AG08396 (cell line): ENCODE measurements at places on chromosomes 3 and 15.

DNA sequence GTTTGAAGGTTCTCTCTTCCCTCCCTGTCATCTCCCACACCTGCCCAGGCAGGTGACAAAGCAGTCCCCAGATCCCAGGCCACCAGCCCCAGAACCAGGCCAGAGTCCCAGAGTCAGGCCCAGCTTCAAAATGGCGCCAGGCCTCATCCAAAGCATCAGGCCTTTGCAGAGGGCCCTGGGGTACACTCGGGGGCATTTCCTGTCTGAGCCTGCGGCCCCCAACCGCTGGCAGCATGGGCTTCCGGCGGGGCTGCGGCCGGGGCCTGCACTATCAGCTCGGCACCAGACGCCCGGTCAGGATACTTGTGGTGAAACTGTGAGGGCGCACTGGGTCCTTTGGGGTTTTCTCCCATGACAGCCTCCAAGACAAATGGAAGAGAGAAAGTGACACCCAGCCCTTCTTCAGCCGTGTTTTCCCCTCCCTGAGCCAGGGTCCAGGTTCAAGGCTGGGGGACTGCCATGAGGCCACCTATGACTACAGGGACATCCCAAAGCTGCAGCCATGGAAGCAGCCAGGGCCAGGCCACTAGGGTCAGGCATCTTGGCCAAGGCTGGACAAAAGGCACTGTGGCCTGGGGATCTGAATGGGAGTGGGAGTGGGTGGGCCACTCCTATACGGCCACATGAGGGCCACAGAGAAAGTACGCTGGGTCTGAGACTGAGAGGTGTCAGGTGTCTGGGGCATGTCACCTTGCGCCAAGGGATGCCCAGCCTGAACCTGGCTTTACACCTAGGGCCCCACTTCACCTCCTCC, 33.9 kb downstream of the RPN1 start:
- DNase-seq: no peak

DNA sequence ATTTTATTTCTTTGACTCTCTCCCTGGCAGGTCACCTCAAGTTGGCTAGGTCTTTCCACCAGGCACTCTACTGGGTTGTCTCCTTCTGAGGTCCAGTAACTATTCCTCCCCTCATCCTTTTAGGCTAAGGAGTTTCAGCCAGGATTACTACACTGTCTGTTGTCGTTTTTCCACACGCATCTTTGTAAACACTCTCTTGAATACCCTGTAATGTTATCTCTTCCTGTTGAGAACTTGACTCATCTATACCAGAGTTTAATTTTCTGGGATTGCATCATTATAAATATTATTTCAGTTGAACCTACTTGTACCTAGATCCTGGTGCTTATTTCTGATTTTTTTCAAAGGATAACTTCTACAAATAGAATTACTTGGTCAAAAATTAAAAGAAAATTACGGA, 138.3 kb downstream of the SQOR start:
- DNase-seq: no peak

DNA sequence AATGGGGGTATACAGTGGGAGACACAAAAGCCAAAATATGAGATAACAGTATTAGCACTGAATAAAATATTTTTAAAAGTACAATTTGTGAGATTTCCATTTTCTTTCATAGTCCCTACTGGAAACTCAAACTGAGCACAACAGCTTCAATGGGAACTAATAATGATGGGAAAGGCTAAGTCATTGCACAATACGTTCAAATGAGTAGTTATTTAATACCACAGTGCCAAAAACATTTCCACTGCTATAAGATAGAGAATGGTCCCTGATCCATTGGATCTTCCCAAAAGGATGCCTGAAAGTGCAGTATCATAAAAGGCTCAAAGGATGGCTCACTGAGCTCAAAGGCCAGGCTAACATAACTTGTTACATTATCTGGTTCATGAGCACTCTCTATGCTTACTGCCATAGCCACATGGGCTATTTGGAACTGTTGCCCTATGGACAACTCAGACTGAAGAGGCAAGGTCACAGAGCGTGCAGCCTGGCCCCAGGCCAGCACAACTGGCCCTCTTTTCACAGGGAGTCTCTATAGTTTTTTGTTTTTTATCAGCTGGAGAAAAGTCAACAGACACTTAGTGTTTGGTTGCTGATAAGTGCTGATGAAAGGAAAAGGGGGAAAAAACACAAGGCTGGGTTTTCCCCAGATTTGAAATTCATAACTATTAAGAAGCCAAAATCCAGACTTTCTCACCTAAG, 54.1 kb upstream of the PPIB start:
- no peak for DNase-seq

GRCh38 chr3:7562892-7563291, 702.0 kb downstream of the GRM7 start:
- no peak for DNase-seq

- no peak for DNase-seq
These were observed 30.1 kb downstream of the SST start for GRCh38 chr3:187639927-187640568.

DNA sequence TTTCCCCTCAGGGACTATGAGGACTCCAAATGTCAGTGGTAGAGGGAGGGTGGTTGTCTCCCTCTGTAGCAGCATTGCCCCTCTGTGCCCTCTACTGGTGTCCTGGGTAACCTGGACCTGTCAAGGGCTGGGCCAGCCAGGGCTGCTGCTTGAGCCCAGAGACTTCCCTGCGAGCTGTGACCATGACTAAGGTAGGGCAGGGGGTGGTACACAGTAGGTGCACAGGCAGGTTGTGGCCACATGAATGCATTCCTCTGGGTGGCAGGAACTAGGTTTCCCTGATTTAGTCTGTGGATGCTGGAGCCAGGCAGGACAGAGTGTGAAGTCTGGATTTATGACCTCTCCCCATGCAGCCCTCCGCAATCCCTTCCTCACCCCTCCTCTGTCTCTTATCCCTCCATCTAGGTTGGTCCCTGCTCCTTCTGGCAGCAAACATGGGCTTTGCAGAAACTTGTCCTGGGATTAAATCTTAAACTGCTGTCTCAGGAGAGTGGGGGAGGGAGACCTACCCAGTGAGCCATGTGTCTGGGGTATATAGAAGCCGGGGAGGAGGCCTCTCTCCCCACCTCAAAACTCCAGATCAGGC, 8.7 kb upstream of the SEMA3F start:
- no peak for DNase-seq

- peak; percentile 10 for DNase-seq
These were observed 56.9 kb upstream of the PDZRN3 start for GRCh38 chr3:73681610-73682009.

- no peak for DNase-seq
These were observed 54.3 kb downstream of the SLC30A4 start for GRCh38 chr15:45468294-45468693.

DNA sequence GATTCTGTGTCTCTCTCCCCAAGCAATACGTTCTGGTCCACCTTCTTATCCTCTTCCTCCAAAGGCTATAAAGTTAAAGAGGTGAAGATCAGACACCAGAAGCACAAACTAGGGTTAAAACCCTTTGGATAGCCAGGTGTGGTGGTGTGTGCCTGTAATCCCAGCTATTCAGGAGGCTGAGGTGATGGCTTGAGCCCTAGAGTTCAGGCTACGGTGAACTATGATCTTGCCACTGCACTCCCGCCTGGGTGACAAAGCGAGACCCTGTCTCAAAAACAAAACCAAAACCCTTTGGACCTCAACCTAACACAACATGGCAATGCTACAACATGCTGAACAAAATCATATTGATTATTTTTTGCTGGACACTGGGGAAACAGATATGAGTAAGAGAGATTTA, 43.2 kb downstream of the MSL2 start:
- no peak for DNase-seq

- DNase-seq: no peak
These were observed 844.3 kb upstream of the SEMA6D start for GRCh38 chr15:46872981-46873330.

GRCh38 chr15:27550635-27551034, 548.5 kb downstream of the OCA2 start:
- no peak for DNase-seq

DNA sequence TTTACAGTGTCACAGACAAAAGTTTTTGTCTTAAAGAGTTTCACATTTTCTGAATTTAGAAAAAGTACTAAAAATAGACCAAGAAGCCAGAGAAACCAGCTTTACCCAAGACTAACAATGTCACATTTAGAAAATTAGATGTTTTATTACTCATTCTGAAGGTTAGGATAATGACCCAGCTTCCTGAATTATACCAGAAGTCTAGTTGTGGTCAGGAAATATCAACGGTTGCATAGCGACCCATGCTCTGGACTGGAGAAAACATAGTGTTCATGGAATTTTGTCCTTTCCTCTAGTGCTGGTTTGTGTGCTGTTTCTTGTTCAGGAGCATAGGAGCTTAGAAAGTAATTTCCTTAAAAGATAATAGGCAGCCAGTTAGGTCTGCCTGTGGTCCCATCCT, 59.0 kb downstream of the DPPA2 start:
- peak; percentile 56 for DNase-seq

DNA sequence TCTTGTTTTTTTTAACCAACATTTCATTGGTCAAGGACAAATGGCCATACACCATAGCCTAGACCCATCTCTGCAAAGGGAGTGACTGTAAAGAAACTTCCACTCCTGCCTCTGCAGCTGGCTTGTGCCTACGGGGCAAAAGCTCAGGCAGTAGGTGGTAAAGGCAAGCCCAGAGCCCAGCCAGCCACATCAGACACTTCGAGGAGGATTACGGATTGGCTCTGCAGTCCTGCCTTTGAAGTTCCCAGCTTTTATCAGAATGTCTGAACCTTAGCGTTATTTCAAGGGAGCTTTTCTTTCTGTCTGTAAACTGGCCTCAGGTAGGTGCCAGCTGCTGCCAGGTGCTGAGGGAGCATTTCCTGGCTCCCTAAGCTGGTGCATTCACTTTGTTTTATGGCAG, 15.6 kb downstream of the ZNF710 start:
- no peak for DNase-seq

- DNase-seq: no peak
These were observed 32.2 kb downstream of the ADGRG7 start for GRCh38 chr3:100641471-100642032.

DNA sequence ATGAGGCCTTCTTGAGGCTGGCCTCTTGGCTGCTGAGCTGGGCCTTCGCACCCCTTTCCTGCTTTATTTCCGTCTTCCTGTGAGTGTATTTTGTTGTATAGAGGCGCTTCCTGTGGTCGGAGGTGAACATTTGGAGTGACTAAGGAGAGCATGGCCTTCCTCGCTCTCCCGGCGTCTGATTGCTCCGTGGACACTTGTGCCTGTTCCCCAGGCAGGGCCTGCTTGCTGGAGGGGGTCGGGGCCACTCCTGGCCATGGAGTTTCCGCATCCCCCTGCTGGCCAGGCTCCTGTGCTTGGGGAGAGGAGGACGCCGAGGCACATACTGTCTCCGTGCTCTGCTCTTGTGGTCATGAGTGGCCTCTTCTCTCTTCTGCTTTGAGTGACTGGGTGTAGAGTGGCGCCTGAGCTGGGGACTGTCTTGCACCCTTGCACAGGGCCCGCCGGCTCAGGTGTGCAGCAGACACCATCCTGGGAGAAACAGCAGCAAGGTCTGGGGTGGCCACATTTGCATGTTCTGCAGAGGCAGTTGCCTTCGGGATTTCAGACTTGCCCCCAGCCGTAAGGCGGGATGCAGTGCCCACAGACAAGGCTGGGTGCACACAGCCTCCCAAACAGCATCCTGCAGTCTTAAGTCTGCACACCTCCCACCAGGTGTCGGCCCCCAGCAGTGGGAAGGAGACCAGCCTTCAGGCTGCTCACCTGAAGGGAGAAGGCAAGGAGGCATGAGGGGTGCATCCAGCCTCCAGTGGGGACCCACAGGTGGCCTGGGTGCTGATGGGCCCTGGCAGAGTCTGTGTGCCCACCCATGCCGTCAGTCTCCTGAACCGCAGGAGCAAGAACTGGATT, 16.4 kb downstream of the KLF13 start:
- DNase-seq: no peak

GRCh38 chr3:196332168-196332567, 6.0 kb downstream of the TM4SF19 start:
- DNase-seq: no peak

GRCh38 chr15:93289941-93290617, 201.1 kb upstream of the RGMA start:
- DNase-seq: no peak

DNA sequence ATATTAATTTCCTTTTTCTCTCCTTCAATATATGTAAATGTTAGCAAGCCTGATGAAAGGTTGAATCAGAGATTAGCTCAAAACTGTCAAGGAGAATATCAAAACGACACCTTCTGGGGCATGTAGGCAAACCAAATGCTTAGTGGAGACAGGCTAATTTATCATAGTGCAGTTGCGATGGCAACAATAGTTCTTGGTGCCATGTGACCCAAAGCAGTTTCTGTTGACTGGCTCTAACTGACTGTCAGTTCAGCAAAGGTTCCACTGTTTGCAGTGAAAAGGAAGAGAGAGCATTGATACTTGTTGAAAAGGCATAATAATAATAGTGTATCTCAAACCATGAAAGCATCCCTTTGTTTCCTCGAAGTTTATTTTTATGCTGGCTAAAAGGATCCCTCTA, 513.9 kb downstream of the NLGN1 start:
- no peak for DNase-seq

GRCh38 chr3:27675287-27675686, 46.8 kb downstream of the EOMES start:
- no peak for DNase-seq

DNA sequence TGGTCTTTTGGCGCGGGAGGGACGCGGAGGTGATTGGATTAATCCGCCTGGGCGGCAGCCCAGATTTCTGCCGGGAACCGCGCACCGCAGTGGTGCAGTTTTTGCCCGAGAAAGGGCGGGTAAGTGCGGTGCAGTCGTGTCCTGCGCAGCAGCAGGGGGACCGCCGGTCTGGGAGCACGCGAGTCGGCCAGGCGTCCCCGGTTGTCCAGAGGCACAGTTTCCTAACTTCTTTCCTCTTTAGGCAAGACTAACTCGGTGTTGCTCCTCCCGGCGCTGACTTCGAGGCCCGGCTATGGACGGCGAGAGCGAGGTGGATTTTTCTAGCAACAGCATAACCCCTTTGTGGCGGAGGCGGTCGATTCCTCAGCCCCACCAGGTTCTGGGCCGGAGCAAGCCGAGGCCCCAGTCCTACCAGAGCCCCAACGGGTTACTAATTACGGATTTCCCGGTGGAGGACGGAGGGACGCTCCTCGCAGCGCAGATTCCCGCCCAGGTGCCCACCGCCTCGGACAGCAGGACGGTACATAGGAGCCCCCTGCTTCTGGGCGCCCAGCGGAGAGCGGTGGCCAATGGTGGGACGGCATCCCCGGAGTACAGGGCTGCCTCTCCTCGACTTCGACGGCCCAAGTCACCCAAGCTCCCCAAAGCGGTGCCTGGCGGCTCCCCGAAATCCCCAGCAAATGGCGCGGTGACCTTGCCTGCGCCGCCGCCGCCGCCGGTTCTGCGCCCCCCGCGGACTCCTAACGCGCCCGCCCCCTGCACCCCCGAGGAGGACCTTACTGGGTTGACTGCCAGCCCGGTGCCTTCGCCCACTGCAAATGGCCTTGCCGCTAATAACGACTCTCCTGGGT, 736 bp downstream of the ARHGEF26 start:
- peak; percentile 75 for DNase-seq

DNA sequence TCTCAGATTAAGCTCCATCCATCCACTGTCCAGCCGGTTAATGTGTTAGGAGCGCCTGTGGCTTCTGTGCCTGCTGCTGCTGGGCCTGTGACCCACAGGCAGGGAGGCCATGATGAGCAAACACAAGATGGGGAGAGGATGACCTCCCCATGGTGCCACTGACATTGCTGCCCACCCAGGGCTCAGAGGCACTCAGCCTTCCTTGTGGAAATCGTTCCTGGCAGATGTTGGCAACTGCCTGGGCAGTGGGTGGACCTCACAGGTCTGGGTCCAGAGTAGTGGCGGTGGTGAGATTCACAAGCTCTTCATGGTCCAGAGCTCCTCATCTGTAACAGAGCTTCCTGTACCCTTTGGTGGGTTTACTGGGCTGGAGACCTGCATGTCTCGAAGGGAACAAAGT, 38.6 kb downstream of the SCN5A start:
- no peak for DNase-seq
